ENCODE measurements at places on chromosomes 7 and 10.

- no peak for DNase-seq
Measured at GRCh38 chr10:97228130-97228774, 42.5 kb upstream of the SLIT1 start.

- no peak for DNase-seq
Measured at GRCh38 chr10:25492040-25492439, 317.2 kb downstream of the GPR158 start.

- DNase-seq, result no peak
Measured at GRCh38 chr7:112905950-112906349, 115.8 kb upstream of the TMEM168 start.

GRCh38 chr7:93646538-93646937 is 72.0 kb upstream of the CALCR start:
- no peak for DNase-seq

GRCh38 chr7:107972075-107972482 is 30.9 kb downstream of the LAMB1 start:
- peak; percentile 70 for DNase-seq

- DNase-seq, result no peak
Measured at GRCh38 chr7:39936761-39937160, 13.3 kb upstream of the CDK13 start.

DNA sequence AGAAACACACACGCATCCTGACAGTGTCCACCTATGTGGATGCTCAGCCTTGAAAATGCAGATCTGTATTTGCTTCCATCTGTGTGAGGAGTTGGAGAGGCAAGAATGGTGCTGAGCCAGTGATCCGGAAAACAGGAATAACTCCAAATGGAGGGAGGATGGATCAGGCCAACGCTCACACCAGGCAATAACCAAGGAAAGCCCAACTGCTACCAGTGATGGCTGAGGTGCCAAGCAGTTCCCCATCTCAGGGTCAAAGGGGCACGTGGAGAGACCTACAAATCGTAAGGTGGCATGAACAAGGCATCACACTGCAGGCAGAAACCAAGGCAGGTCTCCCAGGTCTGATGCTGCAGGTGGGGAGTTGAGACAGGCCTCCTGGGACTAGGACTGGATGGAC is 153.6 kb downstream of the ADAM12 start:
- DNase-seq, result no peak

- DNase-seq, result no peak
Measured at GRCh38 chr7:90187507-90188050, 24.0 kb upstream of the STEAP2 start.

GRCh38 chr10:124184208-124184830 is 90.9 kb upstream of the CHST15 start:
- DNase-seq, result no peak

DNA sequence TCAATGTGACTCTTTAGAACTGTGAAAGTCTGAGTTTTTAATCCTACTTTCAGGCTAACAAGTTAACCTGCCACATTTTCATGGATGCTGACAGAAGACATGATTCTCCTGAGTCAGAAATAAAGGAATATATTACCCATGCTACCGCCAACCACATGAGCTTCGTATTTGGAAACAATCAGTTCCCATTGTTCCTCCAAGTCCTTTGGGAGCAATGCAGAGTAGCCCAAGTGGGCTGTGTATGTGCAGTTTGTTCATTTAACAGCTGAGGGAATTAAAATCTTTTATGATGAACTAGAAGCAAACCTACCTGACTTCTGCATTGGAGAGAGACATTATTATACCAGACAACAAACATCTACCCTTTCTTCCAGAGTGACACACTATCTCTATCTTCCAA is 169.3 kb upstream of the BET1 start:
- no peak for DNase-seq

DNA sequence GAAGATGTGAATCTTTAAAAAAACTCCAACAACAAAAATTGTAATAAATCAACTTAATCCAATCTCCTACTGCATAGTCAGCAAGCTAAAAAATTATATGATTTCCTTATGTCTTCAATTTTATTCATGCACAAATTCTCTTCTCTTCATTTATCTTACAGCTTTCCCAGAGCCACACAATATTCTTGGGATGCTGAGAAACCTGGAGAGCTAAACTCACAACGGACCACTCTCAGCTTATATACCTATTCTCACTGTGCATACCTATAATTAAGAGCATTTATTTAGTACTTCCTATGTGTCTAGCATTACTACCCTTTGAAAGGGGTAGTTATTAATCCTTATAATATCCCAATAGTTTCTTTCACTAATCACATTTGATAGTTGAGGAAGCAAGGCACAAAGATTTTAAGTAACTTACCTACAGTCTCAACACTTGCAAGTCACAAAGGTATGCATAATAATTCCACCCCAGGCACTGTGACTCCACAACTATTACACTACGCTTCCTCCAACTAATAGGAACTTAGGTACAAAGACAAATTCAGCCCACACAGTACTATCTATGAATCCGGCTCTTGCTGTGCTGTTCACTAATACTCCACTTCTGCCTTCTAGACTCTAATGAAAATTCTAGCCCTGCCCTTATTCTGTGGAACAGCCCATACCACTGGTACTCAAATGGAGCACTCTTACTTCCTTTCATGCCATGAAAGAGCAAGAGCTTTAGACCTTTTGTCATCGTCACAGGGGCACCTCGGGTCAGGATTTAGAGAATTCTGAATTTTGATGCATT is 5.1 kb downstream of the CCDC71L start:
- DNase-seq, result no peak

DNA sequence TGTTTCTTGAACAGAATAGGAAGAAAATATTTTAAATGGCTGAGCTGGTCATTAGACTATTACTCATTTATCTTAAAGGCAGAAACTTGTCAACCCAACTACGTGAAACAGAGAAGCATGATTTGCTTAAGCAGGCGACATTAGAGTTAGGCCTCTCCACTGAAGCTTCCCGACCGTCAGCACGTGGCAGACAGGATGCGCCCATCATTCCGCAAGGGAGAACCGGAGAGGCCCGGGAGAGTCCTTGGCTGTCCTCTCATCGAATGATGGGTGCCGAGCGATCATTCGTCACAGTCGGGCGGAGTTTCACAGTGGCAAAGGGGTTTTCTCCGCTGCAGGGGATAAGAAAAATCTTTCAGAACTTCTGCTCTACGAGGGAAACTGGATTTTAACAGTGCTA is 11.8 kb downstream of the BRI3 start:
- no peak for DNase-seq

DNA sequence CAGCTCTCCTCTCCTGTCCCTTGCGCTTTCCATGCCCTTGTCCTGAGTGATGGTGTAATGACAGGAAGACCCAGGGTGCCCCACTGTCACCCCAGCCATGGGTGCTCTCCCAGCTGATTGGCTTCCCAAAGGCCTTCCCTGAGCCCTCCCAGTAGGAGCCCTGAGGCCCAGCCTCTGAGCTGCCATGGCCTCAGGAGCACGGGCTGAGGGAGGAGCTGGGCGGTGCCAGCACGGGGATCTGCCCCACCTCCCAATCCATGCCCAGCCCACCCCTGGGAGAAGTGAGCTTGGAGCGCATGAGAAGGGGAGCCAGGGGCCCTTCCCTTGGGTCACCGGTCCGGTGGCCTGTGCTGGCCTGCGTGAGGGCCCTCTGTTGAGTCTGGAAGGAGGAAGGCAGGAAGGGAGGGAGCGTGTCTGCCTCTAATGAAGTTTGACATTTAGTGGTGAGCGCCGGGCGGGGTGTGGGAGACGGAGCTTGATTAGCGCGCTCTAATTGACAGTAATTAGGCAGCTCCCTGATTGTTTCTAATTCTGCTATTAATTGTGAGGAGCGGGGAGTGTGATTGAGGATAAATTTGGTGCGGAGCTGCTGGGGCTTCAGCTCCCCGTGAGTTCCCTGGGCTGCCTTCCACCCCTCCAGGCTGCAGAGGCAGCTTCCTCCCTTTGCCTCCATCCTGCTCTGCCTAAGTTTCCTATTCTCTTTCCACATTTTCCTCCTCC is 28.3 kb downstream of the GBX1 start:
- DNase-seq, result no peak

DNA sequence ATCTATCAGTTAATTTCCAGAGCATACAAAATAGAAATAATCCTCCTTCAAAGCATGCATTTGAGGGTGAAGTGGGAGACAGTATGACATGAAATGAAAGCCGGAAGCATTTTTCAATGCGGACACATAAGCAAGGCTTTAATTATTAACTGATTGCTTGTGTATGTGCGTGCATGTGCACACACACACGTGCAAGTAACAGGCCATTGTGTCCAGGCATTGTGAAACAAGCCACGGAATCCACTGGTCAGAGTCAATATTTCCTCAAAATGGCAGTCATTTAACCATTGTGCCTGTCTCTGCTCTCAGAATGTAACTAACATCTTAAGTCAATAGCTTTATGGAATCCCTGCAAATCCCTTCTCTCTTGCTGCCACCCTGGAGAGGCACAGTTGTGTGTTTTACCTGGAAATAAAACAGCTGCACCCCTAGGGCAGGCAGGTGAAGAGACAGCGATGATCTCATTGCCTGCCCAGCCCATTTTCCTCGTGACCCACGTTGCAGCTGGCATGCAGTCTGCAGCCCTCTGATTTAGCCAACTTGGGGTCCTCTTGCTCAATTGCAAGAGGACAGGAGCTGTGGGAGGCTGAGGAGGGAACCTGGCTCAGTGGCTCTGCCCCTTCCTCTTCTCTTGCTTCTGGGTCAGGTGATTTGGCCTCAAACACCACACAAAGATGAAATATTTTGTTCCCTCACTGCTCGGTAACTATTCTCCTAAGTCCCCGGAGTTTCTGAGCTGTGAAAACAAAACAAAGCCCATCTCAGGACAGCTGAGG is 500.9 kb upstream of the ZMIZ1 start:
- DNase-seq, result no peak

DNA sequence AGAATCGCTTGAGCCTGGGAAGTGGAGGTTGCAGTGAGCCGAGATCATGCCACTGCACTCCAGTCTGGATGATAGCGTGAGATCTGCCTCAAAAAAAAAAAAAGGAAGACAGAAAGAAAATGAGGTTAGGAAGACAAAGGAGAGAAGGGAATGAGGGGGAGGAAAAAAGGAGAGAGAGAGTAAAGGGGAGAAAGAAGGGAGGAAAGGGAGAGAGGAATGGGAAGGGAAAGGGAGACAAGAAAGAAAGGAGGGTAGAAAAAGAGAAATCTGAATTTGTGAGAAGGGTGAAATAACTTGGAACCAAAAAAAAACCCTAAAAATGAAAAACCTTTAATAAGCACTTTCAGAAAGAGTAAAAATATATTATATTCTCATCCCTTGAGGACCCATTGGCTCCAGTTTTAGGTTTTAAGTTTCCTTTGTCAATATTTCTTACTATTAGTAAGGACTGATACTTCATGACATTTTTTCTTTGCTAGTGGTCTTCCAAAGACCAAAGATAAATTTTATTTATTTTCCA is 54.9 kb downstream of the POT1 start:
- no peak for DNase-seq

DNA sequence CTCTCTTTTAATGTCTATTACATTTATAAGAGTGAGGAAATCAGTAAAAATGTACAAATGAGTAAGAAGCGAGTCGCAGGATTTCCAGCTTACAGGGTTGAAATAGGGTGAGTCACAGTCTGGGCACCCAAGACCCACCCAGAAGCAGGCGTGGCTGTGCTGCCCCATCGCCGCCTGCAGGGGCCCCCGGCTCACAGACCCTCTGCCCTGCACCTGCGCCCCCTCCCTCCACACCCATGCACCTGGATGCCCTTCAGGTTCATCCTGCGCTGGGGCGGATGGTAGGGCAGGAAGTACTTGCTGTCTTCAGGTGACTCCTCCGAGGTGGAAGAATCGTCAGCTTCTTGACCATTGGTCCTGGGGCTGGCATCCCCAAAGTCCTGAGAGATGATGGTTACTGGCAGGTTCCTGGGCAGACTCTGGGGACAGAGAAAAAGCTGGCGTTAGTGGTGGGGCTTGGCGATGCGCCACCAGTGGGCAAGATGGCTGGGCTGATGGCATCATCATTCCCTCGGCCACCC is 90.2 kb upstream of the GNA12 start:
- DNase-seq, result peak; percentile 41

GRCh38 chr7:80636709-80637108 is 1.7 kb upstream of the CD36 start:
- DNase-seq, result no peak

DNA sequence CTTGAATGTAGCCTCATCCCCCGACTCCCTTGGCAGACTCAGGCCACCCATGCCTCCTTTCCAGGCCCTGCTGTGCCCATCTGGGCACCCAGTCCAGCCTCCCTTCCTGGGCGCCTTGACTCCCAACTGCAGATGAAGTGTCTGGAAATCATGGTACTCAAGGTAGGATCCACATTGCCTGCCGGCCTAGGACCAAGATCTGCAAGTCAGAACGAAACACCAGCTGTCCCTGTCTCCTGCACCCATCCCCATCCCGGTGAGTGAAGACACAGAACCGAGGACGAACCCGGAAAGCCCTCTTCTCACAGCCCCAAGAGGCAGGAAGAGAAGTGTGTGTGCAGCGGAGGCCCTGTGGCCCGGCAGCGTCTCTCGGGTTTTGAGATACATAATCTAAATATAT is 205.1 kb downstream of the EMX2 start:
- no peak for DNase-seq

DNA sequence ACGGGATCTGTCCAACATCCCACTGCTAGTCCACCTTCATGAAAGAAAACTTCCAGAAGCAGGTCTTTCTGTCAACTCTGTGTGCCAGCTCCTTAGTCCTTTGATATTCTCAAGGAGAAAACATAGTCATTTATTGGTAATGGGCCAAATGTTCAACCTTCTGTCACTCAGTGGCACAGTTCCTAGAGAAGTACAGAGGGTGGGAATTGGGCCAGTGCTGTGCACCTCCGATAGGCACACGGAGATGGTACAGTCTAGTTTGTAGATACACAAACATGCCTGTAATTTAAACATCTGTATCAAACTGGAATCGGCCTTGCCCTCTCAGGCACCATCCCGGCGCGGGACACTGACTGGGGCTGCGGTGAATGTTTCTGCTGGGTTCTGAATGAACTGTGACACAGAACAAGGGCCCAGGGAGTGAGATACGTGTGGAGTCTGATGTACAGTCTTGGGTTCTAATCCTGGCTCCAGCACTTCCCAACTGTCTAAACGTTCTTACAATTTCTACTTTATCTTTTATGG is 213.9 kb upstream of the SHH start:
- no peak for DNase-seq

DNA sequence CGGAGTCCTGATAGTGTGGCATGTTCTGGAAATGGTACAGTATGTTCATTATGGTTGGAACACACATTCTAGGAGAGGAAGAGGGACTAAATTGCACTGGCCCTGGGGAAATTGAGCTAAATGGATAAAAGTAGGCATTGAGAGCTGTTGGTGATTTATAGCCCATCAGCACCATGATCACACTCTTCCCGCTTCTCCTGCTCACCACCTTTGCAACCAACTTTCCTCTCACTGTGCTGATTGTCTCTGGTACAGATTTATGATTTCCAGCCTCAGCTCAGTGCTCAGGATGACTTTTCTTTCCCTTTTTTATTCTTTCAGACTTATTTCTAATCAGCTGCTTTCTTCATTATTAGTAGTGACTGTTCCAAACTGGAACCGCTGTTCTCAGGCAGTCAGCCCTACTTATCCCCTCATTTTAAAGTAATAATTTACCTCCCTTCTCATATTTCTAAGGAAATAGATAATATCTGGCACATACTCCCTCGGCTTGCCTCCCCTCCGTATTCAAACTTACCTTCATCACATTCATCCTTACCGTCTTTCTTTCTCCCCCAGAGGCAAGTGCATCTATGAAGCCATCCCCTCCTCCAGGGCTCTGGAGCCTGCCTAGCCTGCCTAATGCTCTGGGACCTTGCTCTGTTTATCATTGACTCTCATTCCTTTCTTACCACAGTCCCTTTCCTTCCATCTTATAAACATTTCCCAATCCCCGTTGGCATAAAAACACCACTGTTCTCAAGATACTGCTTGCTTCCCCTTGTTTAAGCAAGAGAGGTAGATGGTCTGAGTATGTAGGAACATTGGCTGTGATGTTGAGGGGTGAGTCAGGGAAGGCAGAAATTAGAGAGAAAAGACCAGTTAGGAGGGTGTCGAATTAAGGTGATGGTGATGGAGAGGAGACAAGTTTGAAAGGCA is 51.6 kb upstream of the RPA3 start:
- no peak for DNase-seq
